Stimulated activated CD8-positive, alpha-beta memory T cell treated with anti-CD3 and anti-CD28 coated beads, Interleukin-7, amount 100 ng/mL, for 4 hours (primary cell): ENCODE measurements at places on chromosomes 1 and 21.

GRCh38 chr21:35172231-35172630 is 123.1 kb upstream of the RUNX1 start:
- DNase-seq, result no peak

- no peak for DNase-seq
Measured at GRCh38 chr1:93616996-93617669, 64.5 kb downstream of the BCAR3 start.

DNA sequence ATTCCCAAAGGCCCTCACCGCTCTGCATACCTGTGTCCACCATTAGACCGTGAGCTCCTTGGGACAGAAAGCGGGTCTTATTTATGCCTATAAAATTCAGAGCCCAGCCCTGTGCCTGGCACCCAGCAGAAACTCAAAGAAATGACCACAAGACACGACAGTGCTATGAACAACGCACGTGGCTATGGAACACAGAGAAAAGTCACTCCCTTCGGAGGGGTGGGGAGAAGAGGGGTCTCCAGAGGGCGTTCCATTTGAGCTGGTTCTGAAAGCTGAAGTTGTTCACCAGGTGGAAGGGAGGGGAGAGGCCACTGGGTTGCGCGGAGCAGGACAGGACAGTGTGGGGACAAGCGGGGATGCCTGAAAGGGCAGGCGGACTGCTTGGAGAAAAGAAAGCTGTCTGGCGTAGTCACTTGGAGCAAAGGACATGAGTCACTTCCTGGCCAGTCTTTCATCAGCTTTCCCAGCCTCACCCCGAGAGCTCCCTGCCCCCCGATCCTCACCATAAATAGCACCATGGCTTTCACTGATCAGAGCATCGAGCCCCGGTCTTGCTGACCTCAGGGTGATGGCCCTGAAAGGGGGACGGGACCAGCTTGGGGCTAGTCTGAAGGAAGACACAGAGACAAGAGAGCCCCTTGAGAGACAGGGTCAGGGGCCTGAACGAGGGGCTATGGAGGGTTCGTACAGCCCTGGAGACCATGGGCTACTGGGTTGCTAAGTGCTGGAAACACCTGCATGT is 28.5 kb downstream of the ECE1 start:
- no peak for DNase-seq

- no peak for DNase-seq
Measured at GRCh38 chr1:93690921-93691789, 9.5 kb upstream of the BCAR3 start.

DNA sequence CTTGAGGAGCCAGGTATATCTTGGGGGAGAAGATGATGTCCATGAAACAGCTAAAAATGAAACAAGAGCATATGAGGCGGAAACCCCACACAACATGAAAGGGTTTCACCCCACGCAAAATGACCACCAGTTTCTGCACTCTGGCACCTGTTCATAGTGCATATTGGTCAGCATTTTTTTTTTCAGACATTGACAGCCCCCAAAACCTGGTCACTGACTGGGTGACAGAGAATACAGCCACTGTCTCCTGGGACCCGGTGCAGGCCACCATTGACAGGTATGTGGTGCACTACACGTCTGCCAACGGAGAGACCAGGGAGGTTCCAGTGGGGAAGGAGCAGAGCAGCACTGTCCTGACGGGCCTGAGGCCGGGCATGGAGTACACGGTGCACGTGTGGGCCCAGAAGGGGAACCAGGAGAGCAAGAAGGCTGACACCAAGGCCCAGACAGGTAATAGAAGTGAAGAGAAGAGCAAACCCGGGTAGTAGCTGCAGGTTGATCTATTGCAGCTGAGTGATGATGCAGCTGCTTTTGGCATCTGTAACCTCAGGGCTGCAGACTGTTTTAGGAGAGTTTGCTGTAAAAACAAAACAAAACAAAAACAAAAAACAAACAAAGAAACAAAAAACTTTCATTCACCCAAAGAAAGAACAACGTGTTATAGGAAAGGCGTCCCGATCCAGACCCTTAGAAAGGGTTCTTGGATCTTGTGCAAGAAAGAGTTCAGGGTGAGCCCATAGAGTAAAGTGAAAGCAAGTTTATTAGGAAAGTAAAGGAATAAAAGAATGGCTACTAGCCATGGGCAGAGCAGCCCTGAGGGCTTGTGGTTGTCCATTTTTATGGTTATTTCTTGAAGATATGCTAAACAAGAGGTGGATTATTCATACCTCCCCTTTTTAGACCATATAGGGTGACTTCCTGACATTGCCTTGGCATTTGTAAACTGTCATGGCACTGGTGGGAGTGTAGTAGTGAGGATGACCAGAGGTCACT is 51.0 kb downstream of the TNN start:
- DNase-seq, result no peak

DNA sequence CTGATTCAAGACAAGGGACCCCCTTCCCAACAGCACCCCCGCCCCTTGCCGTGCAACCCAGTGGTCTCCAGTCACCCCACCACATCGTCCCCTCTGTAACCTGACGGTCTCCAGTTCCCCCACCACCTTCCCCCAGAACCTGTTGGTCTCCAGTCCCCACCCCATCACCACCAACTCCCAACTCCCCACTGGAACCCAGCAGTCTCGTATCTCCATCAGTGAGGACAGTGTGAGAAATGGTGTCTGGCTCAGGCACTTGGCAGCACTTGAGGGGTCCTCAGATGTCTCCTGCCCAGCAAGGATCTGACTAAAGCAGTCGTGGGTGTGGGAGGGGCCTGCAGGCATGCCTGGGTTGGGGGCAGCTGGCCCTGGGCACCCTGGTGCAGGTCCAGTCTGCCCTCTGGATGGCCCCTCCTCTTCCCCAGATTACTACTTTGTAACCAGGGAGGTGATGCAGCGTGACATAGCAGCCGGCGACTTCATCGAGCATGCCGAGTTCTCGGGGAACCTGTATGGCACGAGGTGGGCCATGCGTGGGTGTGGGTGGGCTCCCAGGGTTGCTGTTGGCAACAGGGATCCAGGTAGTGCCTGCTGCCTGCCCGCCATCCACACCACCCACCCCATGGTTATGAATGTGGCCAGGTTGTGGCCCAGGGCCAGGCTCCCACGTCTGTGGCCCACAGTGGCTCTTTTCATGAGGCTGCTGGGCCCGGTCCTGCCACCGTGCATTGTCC is 3.1 kb upstream of the GJC2 start:
- no peak for DNase-seq

GRCh38 chr1:85611425-85611824 is 30.9 kb downstream of the CCN1 start:
- DNase-seq, result no peak

DNA sequence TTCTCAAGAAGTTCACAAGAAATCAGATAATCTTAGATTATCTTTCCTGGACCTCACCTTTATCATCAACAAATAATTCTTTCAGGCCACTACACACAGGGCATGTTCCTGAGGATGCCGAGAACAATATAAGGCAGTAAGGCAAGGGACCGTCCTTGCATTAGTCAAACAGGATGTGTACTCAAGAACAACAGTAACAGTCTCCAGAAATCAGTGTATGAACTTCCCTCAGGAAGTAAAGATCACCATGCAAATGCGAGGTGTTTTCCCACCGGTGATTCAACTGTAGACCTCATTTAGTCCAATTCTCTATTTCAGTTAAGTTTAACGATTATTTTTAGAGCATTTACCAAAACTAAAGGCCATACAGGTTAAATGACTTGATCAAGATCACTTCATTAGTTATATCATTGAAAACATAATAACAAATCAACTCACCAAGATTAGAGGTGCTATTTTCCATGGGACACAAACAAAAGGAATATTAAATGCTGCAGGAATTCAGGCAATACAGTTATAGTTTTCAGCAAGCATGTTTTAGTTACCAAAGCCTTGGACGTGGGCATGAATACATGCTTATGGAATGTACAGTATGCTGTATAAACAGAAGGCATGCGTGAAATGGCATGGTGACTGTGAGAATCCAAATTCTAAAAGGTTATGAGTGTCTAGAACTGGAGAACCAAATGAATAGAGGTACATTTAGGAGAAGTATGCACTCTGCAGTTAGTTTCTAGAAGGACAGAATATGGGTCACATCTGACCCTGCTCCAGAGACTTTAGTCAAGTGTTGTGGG is 145.2 kb downstream of the TNR start:
- DNase-seq, result no peak

GRCh38 chr1:93784538-93784937 is 94.5 kb downstream of the DNTTIP2 start:
- DNase-seq, result no peak

DNA sequence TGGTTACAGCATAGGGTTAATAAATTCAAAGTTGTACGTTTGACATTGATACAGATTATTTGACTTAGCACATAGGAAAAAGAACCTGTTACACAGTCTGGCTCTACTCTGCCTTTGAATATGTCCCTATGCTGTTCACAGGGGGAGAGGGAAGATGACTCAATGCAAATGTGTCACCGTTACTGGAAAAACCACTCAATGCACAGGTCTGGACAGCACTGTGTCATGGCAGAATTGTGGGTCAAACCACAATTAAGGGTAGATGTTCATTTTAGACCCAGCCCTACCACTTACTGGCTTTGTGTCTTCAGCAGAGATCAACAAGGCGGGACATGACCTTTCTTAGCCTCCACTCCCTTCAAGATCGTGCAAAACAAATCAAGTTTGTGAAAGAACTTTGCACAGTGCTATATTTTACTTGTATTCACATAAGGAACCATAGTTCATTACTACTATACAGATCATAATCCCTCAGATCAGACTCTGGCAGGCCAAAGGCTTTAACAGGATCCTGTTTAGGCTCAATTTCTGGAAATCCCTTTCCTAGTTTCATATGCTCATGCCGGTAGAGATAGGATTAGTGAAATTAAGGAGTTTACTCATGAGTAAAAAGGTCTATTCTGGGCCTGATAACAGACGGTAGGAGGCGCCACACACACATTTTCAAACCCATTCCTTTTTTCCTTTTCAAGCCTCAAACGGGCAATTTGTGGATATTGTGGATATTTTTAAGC is 22.1 kb downstream of the EIF2D start:
- DNase-seq, result peak; percentile 46

DNA sequence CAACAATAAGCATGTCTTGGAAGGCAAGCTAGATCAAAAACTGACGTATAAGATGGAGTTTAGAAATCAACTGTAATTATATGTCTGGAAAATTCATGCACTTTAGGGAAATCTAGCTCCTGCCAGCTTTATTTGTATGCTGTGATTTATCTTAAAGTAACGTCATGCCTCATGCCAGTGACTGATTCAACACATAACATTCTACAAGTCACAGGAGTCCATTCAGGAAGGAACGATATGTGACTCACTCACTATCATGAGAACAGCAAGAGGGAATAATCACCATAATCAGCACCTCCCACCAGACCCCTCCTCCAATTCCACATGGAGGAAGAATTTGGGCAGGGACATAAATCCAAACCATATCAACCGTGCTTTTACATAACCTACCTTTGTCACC is 682.4 kb upstream of the ADAMTS5 start:
- no peak for DNase-seq

DNA sequence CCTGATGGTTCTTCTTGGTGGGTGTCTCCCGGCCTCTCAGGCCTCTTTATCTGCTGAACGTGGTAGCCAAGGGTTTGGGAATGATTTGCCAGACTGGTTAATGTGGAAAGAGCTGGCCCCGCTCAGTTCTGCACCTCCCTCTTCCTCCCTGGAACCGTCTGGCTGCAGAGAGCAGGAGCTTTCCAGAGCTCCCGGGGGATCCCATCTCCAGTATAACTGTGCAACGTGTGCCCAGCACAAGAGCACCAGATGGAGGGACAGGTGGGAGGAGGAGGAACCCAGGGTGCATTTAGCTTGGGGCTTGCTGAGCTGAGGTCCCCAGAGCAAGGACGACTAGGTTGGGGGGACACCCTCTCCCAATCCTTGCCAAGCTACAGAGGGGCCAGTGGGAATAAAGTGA is 5.0 kb downstream of the TFF1 start:
- DNase-seq, result no peak

GRCh38 chr1:59041646-59042277 is 255.1 kb upstream of the FGGY start:
- DNase-seq, result no peak

GRCh38 chr1:178341261-178341956 is 155.4 kb downstream of the CLEC20A start:
- DNase-seq, result no peak

DNA sequence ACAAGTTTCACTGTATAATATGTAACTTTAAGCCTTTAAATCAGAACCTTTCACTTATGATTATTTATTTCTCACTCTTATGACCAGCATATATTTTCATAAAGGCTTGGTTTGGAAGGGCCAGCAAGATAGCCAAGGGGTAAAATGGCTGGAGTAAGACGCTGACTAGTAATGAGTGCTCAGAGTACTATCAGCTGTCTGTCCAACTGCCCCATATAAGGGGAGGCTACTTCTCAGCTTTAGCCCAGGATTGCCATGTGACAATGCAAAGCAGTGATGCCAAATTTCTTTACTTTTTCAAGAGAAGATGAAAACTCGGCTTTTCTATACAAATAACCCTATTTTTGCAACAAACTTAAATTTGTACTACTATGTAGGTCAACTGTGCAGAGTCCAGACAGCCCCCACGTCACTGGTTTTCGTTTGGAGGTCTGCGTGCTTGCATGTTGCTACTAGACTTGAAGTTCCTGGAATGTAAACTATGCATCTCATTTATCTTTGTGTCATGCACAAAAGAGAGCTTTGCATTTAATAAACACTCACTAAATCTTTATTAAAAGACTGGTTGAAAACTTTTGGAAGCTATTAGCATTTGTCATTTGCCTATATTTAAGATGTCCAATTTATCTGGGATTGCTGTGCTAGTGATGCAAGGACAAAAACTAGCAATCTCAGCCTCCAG is 110.4 kb downstream of the TNFSF18 start:
- no peak for DNase-seq

- no peak for DNase-seq
Measured at GRCh38 chr1:32733582-32734321, 31.2 kb upstream of the SYNC start.

DNA sequence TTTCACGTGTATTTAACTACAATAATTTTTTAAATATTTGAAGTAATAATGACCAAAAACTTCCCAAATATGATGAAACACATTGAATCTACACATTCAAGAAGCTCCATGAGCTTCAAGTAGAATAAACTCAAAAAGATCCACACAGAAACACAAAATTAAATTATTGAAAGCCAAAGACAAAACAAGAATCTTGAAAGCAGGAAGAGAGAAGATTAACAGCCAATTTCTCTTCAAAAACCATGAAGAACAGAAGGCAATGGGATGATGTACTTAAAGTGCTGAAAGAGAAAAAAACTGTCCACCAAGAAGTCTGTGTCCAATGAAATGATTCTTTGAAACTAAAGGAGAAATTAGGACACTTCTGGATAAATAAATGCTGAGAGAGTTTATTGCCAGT is 5.1 kb upstream of the KRTAP10-10 start:
- DNase-seq, result no peak
